ENCODE measurements at places on chromosomes 1 and 21. TPM values are rescaled to one million over a fixed set of nuclear protein-coding genes. Genes with fewer than 3 reads are reported as not detected.

Gene KLF17
- not detected for total RNA-seq

Gene TRAF3IP3
- total RNA-seq = not detected

Gene LCE3D
- total RNA-seq = not detected

Gene DLGAP3
- 0.07 TPM for total RNA-seq

Gene ANKRD45
- 0.22 TPM for total RNA-seq

Gene GSTM1
- 12.2 TPM for total RNA-seq

Gene ICOSLG
- 0.72 TPM for total RNA-seq

Gene FMO2
- not detected for total RNA-seq

Gene CRYBG2
- total RNA-seq = not detected

Gene F13B
- not detected for total RNA-seq

Gene MROH7
- total RNA-seq = under 0.01 TPM

Gene INSRR
- total RNA-seq = not detected

Gene VWA5B1
- total RNA-seq = not detected

Gene SH3BGRL3
- 41.1 TPM for total RNA-seq

Gene TGFB2
- 2.8 TPM for total RNA-seq

Gene NDC1
- total RNA-seq = 53.6 TPM

Measured in thoracic aorta endothelial cell (primary cell).